Naive thymus-derived CD8-positive, alpha-beta T cell (primary cell): ENCODE measurements at places on chromosomes 1 and 21.

GRCh38 chr1:82346141-82346540 lies 545.4 kb downstream of the ADGRL2 start:
- no peak overlapping the region for H3K27ac ChIP-seq
- no peak for DNase-seq

DNA sequence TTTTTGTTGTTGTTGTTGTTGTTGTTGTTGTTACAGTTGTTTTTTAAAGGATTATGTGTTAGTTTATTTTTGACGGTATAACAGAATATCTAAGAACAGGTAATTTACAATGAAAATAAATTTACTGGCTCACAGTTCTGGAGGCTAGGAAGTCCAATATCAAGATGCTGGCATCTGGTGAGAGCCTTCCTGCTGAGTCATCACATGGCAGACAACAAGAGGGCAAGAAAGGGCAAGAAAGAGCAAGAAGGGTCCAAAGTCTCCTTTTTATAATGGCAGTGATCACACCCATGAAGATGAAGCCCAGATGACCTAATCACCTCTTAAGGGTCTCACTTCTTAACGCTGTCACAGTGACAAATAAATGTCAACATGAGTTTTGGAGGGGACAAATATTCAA lies 142.1 kb downstream of the NEGR1 start:
- no peak overlapping the region for H3K27ac ChIP-seq
- H3K36me3 ChIP-seq: peaks cover 2% of the 10 kb centered on the region
- no peaks in the 10 kb centered on the region for H3K27me3 ChIP-seq
- H3K4me3 ChIP-seq: no peak overlapping the region
- H3K4me1 ChIP-seq: no peaks in the 10 kb centered on the region
- no peak for DNase-seq

DNA sequence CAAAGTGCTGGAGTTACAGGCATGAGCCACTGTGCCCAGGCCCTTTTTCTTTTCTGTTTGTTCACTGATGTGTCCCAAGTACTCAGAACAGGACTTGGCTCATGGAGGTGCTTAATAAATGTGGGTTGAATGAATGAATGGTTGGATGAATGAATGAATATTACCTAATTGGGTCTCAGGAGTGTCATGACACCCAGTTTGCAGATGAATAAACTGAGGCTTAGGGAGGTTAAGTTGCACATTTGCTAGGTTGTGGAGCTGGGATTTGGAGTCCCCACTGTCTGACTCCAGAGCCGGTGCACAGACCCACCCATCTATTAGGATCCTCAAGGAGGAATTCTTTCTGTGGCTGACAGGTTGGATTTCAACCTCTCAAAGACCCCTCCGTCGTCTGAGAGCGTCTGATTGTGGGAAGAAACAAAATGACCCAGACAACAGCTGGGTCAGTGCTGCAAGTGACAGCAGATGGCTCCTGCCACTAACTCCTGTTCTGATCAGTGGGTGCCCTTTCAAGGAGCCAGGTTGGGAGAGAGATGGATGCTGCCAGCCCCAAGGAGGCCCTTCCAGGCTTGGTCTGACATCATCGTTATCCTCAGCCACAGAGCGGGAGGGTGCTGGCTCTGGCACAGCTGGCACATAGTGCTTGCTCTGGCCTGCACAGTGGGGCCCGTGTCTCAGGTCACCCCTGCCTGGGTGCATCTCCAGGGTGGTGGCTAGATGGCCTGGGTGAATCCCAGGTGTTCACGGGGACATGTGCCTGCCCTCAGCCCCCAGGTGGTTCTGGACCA lies 24.2 kb downstream of the ARHGEF10L start:
- H3K4me3 ChIP-seq: no peak overlapping the region
- no peaks in the 10 kb centered on the region for H3K36me3 ChIP-seq
- H3K4me1 ChIP-seq: no peaks in the 10 kb centered on the region
- H3K27me3 ChIP-seq: no peaks in the 10 kb centered on the region
- no peak for DNase-seq
- H3K27ac ChIP-seq: no peak overlapping the region

DNA sequence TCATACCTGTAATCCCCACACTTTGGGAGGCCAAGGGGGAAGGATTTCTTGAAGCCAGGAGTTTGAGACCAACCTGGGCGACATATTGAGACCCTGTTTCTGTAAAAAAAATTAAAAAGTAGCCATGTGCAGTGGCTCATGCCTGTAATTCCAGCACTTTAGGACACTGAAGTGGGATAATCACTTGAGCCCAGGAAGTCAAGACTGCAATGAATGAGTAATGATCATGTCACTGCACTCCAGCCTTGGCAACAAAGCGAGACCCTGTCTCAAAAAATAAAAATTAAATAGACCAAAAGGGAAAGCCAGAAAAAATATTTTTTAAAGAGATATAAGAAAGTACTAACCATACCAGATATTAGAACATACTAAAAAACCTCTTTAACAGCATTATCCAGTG lies 44.7 kb upstream of the LYPLAL1 start:
- no peak overlapping the region for H3K27ac ChIP-seq
- H3K27me3 ChIP-seq: peaks cover 4% of the 10 kb centered on the region
- H3K4me1 ChIP-seq: no peaks in the 10 kb centered on the region
- no peak overlapping the region for H3K4me3 ChIP-seq

GRCh38 chr1:7262611-7263010 lies 477.4 kb downstream of the CAMTA1 start:
- DNase-seq: no peak
- no peak overlapping the region for H3K4me3 ChIP-seq
- H3K36me3 ChIP-seq: peaks cover under 1% of the 10 kb centered on the region

DNA sequence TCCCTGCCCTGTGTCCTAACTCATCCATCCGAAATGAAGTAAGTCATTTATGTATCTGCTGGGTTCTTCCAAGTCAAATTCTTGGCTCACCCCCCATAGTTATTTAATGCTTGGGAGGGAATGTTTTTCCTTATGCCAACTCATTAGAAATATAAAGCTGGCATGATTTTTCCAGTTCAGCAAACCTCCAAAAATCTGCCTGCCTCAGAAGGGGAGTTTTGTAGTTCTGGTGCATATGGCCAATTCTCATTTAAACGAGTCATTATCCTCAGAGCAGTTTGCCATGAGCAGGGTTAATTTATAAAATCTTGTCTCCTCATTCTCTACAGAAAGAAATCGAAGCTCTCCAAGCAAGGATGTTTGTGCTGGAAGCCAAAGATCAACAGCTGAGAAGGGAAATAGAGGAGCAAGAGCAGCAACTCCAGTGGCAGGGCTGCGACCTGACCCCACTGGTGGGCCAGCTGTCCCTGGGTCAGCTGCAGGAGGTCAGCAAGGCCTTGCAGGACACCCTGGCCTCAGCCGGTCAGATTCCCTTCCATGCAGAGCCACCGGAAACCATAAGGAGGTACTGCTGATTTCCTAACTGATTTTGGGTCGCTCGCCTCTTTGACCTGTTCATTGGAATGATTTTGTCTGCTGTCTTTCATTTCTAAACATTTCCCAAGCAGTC lies 144.1 kb downstream of the DISC1 start:
- peaks cover 75% of the 10 kb centered on the region for H3K36me3 ChIP-seq
- no peaks in the 10 kb centered on the region for H3K4me1 ChIP-seq
- no peak overlapping the region for H3K27ac ChIP-seq
- H3K4me3 ChIP-seq: no peak overlapping the region

GRCh38 chr1:4422504-4423289 lies 231.7 kb upstream of the AJAP1 start:
- peaks cover 28% of the 10 kb centered on the region for H3K27me3 ChIP-seq
- peaks cover 7% of the 10 kb centered on the region for H3K36me3 ChIP-seq
- H3K27ac ChIP-seq: no peak overlapping the region
- no peak for DNase-seq
- H3K4me1 ChIP-seq: no peaks in the 10 kb centered on the region

GRCh38 chr1:30045304-30046090 lies 677.9 kb downstream of the MATN1 start:
- H3K36me3 ChIP-seq: no peaks in the 10 kb centered on the region
- no peak overlapping the region for H3K4me3 ChIP-seq
- no peaks in the 10 kb centered on the region for H3K4me1 ChIP-seq

DNA sequence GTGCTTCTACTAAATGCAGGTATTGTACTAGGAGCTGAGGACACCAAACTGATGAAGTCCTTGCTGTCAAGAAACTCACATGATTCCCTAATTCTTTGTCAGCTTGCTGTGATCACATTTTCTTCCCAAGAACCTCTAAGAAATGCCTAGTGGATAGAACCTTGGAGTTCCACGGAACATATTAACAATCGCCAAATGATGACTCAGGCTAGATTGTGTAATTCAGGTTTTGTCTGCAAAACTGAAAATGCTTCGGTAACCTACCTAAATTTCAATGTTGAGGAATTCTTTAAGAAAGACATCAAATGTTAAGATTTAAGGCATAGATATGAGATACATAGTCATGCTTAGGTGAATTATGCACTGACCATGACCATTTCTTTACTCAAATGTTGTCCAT lies 1.7 kb upstream of the GADD45A start:
- H3K27ac ChIP-seq: no peak overlapping the region
- H3K36me3 ChIP-seq: no peaks in the 10 kb centered on the region
- no peaks in the 10 kb centered on the region for H3K27me3 ChIP-seq
- peaks cover 31% of the 10 kb centered on the region for H3K4me1 ChIP-seq

DNA sequence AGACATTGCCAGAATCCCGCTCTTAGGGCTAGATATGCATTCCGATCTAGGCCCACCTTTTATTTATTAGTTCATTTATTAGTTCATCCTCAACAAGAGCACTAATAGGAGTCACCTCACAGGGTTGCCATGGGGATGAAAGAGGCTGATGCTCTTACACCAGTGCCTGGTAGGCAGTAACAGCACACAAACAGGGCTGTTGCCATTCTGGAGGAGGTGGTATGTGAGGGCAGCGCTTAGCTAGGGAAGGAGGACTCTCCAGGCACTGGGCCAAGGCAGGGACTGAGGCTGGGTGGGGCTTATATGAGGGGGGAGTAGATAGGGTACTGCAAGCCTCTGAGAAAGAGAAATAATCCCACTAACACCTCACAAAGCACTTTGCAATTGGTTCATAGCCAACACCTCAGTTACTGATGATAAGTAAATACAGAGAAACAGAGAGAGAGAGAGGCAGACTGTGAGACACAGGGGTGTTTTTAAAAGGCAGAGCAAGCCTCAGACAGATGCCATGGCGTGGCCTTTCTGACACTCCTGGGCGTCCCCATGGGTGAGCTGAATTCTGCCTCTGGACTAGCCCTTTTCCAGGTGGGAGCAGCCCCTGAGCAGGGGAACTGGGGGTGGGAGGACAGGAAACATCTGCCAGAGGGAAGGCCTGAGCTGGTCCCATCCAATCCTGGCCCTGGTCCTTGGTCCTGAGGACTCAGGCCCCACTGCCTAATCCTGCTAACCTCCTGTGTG lies 5.9 kb downstream of the FCGR2A start:
- peaks cover 9% of the 10 kb centered on the region for H3K4me1 ChIP-seq
- no peak overlapping the region for H3K4me3 ChIP-seq
- no peak for DNase-seq
- no peaks in the 10 kb centered on the region for H3K36me3 ChIP-seq
- H3K27ac ChIP-seq: no peak overlapping the region

DNA sequence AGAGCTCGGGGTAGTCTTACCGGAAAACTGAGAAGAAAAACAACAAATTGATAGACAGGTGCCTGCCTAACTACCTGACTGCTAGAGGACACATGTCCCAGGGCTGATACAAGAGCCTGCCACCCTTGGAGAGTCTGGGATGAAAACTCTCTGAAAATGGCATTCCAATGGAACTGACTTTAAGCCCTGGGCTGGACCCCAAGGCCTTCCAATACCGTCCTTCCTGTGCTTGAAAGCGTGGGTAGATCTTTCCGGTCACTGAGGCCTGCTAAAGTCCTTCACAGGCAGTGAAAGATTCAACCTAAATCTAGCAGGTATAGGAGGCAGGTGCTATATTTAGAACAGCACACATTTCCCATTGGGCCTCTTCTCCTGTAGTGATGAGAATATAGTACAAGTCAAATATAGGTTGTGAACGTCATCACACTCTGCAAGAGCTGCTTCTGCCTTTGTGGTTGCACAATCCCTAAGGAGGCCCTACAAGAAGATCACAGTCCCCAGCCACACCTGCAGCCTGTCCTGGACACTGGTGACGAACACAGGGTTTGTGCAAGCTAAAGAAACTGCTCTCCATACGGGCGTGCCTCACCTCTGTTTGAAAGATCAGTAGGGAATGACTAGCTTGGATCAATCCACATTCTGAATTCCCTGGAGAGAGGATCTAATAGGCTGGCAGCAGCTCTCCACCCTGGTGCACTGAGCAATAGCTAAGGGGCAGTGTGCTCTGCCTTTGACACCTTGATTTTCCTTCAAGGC lies 876 bp upstream of the CHML start:
- H3K4me3 ChIP-seq: peak overlapping the region; percentile 76
- no peak for DNase-seq
- H3K27ac ChIP-seq: peak overlapping the region; percentile 93

- no peaks in the 10 kb centered on the region for H3K36me3 ChIP-seq
- H3K27ac ChIP-seq: no peak overlapping the region
- peaks cover 5% of the 10 kb centered on the region for H3K27me3 ChIP-seq
- DNase-seq: no peak
Observed at GRCh38 chr1:9078752-9079500, 9.5 kb upstream of the SLC2A5 start.

- no peaks in the 10 kb centered on the region for H3K36me3 ChIP-seq
- no peak overlapping the region for H3K27ac ChIP-seq
- H3K4me1 ChIP-seq: no peaks in the 10 kb centered on the region
- DNase-seq: no peak
- H3K4me3 ChIP-seq: no peak overlapping the region
- H3K27me3 ChIP-seq: peaks cover 3% of the 10 kb centered on the region
Observed at GRCh38 chr1:220631238-220631815, 58.8 kb upstream of the C1orf115 start.

- H3K4me1 ChIP-seq: peaks cover 3% of the 10 kb centered on the region
- no peaks in the 10 kb centered on the region for H3K27me3 ChIP-seq
- no peak overlapping the region for H3K4me3 ChIP-seq
- no peak for DNase-seq
- H3K27ac ChIP-seq: no peak overlapping the region
Observed at GRCh38 chr1:97820470-97821188, 100.2 kb downstream of the DPYD start.

GRCh38 chr1:110164725-110165350 lies 14.5 kb downstream of the SLC6A17 start:
- DNase-seq: no peak
- no peaks in the 10 kb centered on the region for H3K36me3 ChIP-seq
- no peaks in the 10 kb centered on the region for H3K27me3 ChIP-seq
- H3K4me3 ChIP-seq: no peak overlapping the region

- H3K36me3 ChIP-seq: peaks cover 2% of the 10 kb centered on the region
- H3K4me1 ChIP-seq: peaks cover 2% of the 10 kb centered on the region
- no peak for DNase-seq
- H3K27me3 ChIP-seq: no peaks in the 10 kb centered on the region
- no peak overlapping the region for H3K27ac ChIP-seq
Observed at GRCh38 chr1:83802460-83803152, 196.3 kb downstream of the TTLL7 start.

DNA sequence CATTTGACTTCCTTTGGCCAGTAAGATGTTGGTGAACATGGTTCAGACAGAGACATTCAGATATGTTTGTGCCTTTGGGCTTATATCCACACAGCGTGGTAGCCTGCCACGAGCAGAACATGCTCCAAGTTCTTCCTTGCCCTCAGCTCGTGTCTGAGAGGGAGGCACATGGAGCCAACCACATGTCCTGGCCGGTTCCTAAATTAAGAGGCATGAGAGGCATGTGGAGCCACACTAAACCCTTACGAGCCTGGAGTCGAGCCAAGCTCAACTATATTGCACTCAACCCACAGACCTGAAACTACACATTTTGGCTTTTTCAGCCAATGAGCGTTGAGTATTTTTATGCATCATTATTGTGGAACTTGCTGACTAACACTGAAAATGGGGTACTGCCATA lies 133.7 kb upstream of the KCNK1 start:
- no peaks in the 10 kb centered on the region for H3K4me1 ChIP-seq
- no peaks in the 10 kb centered on the region for H3K36me3 ChIP-seq
- H3K4me3 ChIP-seq: no peak overlapping the region
- no peak overlapping the region for H3K27ac ChIP-seq

GRCh38 chr1:19637606-19638005 lies 6.5 kb upstream of the NBL1 start:
- peaks cover 8% of the 10 kb centered on the region for H3K27me3 ChIP-seq
- no peak overlapping the region for H3K4me3 ChIP-seq
- H3K4me1 ChIP-seq: no peaks in the 10 kb centered on the region
